Myocyte (in vitro differentiated cells): ENCODE measurements at places on chromosomes 12 and 14.

GRCh38 chr14:75191100-75191499, 14.7 kb upstream of the TMED10 start:
- DNase-seq: no peak

- no peak for DNase-seq
Measured at GRCh38 chr12:48451372-48451771, 21.0 kb upstream of the ANP32D start.

DNA sequence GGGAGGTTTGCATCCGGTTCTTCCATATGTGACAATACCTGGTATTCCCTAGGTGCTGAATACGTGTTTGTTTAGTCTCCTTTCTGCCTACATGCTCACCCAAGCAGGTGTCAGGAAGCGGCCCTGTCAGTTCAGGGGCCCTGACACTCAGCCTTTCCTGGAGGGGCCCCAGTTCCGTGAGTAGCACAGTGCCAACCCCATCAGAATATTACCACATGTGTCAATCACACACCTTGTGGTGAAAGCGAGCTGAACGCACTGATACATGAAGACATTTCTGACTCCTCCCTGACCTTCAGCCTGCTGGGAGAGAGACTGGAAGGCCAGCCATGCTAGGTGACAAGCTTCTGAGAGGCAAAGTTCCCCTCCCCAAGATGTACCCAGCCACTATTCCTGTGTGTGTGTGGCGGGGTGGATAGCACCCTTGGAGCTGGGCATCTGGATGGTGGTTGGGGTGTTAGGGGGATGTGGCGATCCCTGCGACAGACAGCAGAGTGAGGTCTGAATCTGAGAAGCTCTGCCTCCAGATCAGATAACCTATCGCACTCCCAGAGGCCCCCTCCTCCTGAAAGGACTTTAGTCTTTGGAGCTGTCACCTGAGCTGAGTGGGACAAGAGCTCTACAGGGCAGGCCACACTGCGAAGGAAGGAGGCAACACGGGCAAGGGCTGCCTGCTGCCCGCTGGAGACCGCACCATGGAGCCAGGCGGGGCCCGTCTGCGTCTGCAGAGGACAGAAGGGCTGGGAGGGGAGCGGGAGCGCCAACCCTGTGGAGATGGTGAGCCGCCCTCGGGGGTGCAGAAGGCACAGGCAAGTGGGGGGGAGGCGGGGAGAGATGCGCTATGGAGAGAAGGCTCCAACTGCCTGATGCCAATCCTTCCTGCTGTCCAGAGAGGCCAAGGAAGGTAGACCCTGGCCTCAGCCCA, at the start of gene SOAT2:
TSS of gene SOAT2 (plus strand) at position 604 of the 925 bp plus-strand sequence. CDS start at position 696, 92 bp downstream.
- no peak for DNase-seq

DNA sequence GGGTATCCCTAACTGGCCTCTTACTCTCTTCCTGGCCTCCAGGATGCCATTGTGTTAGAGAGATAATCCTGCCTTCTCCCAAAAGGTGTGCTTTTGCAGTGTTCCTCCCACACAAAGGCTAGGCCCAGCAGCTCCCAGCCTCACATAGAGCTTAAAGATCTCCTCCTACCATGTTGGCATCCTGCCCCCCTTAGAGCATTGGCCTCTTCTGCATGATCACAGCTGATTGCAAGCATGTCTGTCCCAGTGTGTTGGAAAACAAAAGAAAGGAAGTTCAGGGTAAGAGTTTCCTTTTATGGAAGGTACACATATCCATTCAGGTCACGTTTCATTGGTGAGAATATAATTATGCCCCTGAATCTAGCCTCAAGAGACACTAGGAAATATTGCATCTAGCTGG, 405.4 kb downstream of the TMTC2 start:
- DNase-seq: no peak

GRCh38 chr12:10301103-10301502, 6.6 kb upstream of the KLRD1 start:
- DNase-seq: no peak

DNA sequence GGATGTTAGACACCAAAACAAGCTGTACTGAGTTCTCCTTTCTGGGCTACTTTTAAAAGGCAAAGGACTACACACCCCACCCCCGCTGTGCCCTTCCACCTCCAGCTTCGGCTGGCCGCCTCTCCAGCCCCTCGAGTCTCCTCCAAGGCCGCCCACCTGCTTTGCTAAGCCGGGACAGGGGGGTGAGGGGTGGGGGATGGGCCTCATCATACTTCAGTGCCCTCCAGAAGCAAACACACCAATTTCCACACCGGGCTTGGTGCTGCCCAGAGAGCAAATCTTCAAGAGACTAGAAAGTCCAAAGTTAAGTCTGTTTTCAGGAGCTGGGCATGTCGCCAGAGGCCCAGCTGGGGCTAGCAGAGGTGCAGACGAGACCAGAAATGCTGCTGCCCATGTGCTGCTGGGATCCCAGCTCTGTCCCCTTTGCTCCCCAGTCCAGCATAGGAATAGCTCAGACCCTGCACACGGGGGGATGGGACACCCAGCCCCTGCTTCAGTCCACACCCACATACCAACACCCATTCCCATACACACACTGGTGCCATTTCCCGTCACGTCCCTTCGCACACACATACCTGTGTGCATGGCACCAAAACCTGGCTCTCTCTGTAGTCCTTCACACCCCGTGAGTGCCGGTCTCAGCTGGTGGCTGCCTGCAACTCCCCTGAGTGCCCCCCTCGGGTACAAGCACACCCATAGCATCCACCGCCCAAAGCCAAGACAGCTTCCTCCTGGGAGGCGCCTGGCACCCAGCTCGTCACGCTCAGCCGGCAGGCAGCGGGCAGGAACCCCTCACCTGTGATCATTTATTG, 1.0 kb downstream of the SLC6A12 start:
- peak; percentile 22 for DNase-seq

- peak; percentile 86 for DNase-seq
Measured at GRCh38 chr14:77094672-77095284, 3.3 kb upstream of the CIPC start.

DNA sequence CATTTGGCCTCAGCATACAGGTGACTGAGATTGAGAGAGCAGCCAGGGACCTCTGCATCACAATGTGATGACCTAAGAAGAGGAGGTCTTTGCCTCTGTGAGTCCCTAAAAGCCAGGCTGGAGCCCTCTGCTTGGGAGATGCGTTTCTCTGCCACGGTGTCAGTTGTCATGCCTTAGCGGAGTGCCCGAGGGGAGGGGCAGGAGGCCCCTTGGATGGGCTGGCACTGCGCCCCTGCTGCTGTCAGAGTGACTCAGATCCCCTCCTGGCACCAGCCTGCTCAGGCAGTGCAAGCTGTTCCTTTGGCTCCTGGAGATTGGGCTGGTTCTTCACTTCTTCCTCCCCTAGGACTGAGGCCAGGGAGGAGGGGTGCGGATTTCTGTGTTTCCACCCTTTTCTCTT, 64.9 kb upstream of the KCNA5 start:
- DNase-seq: peak; percentile 57

GRCh38 chr14:54451121-54451601, 10.0 kb upstream of the CNIH1 start:
- DNase-seq: no peak

DNA sequence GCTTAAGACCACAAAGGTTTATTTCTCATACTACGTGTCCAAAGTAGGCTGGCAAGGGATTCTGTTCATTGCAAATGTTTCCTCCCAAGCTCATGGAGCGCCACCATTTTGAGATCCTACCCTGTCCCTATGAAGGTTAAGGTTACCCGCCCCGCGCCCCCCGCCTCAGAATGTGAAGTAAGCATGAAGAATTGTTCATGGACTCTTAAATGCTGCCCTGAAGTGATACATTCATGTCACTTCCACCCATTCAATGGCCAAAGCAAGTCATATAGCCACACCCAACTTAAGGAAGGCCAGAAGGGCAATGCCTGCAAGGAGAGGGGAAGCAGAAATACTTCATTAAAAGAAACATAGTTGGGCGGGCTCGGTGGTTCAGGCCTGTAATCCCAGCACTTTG, 4.2 kb downstream of the TMEM253 start:
- DNase-seq: no peak

GRCh38 chr14:89452281-89452680, 35.2 kb upstream of the FOXN3 start:
- DNase-seq: no peak

DNA sequence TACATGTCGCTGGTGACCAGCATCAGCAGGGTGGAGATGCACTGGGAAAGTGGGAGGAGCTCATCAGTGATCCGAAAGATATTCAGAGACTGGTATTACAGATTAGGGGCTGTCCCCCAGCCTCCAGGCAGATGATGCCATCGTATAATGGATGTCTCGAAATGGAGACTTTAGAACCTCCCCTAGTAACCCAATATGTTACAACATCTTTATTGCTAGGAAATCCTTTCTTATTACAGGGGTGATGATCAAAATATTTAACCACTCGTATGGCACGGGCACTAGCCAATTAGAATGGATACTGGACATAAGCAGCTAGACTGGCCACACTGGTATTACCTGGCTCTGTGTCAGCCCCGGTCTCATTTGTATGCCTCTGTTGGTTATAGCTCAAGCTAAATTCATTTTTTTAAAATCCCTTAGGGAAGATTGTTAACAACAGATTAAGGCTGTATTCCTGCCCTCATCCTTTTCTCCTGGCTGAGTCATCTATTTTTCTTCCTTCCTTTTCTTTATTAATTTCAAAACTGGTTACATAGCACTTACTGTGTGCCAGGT, 10.8 kb upstream of the CEBPE start:
- DNase-seq: no peak

DNA sequence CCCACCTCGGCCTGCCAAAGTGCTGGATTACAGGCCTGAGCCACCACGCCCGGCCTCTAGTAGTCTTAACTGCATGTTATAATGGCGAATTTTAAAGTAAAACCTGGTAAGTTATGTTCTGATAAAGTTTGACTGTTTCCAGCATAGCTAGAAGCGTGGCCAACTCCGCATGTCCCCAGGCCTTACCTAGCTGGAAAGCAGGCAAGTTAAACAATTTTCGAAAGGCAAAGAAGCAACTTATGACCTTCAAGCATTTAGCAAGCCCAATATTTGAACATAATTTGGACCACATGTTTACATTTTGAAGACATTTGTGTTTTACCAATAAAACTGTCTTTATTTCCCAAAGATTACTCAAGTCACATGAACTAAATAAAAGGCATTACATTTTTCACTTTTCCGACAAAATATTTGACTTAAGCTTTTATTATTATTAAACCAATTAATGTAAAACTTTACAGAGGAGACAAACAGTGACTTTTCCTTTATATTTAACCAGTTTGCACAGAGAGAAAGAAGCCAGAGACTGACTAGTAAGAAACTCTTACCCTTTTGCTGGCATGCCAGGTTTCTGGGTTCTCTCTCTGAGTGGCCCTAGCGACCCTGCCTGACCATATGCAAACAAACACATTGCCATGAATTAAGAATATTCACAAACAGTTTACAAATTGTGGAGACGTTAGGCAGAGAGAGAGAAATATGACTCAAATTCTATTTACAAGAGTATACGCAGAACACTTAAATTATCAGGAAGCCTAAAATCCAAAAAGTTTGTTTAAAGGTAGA, 106.3 kb downstream of the RIN3 start:
- DNase-seq: no peak

- DNase-seq: no peak
Measured at GRCh38 chr14:24665440-24665991, 31.5 kb upstream of the GZMB start.

- peak; percentile 67 for DNase-seq
Measured at GRCh38 chr14:104650057-104650980, 39.1 kb upstream of the INF2 start.

GRCh38 chr14:55610713-55611370, 30.8 kb downstream of the KTN1 start:
- no peak for DNase-seq

DNA sequence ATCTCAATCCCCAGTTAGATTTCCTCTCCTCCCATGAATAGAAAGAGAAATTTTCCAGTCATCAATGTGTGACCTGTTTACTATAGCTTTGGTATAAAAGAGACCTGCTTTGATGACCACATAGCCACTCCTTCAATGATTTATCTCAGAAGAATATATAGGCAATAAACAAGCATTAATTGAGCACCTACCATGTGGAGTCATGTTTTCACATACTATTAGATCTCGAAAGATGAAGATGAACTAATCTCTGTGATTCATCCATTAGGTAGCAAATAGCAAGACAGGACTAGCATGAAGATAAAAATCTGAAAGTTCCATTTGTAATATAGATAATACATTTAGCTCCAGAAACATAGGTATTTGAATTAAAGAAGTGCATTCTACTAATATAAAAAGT, 40.5 kb downstream of the SLCO1A2 start:
- no peak for DNase-seq

GRCh38 chr12:125346362-125346761, 281.1 kb downstream of the AACS start:
- no peak for DNase-seq

DNA sequence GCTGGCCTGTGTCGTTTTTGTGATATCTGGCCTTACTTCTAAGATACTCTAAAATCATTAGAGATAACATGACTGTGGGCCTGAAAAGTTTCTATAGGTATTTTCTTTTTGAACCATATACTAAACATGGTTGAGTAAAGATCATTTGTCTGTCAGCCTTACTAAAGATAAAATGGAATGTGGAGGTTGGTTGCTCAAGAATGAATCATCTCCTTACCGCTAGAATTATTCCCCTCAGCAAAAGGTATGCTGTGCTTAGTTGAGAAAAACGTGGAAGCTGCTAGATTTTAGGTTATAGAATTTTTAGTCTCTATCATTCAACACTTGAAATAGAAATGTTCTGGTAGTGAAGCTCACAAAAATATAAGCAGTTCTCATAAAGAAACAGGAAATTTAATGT, 407.3 kb downstream of the AEBP2 start:
- DNase-seq: peak; percentile 13

DNA sequence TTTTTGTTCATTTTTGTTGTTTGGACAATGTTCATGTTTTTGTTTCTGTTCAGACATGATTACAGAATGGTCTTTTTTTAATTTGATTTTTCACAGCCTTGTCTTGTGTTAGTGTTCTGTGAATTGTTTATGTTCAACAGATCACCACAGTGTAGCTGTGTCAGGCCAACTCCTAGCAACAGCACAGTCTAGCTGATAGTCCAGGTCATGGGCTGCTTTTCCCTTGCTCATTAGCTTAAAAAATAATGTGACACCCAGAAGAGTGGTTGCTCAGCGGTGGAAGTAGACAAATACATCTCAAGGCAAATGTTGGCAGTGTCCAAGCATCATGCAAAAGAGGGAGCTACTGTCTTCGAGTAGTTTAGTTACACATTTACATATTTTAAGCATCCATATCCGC, 22.4 kb downstream of the WBP11 start:
- no peak for DNase-seq

DNA sequence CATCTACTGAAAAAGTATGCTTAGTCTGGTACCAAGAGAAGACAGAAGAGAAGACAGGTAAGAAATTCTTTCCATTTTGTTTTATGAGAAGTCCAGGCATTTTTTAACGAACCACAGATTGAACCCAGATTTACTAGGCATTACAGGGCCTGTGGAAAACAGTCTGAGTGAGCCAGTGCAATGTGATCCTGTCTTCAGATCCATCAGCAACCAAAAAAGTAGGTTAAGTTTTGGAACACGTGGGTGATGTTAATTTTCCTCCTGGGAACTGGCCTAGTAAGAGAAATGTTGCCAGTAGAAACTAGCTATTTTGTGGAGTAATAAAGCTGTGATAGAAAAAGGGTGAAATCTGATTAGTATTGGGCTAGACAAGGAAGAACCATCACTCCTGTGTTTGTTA, 440.9 kb upstream of the SEL1L start:
- no peak for DNase-seq

- DNase-seq: peak; percentile 35
Measured at GRCh38 chr12:49108958-49109404, 1.7 kb downstream of the LMBR1L start.

GRCh38 chr12:107684990-107685359, 624 bp upstream of the PWP1 start:
- peak; percentile 35 for DNase-seq
